ENCODE measurements at places on chromosomes 7 and 10.
A peak's percentile ranks its signal among the peaks of the same experiment; 100 is the strongest.

DNA sequence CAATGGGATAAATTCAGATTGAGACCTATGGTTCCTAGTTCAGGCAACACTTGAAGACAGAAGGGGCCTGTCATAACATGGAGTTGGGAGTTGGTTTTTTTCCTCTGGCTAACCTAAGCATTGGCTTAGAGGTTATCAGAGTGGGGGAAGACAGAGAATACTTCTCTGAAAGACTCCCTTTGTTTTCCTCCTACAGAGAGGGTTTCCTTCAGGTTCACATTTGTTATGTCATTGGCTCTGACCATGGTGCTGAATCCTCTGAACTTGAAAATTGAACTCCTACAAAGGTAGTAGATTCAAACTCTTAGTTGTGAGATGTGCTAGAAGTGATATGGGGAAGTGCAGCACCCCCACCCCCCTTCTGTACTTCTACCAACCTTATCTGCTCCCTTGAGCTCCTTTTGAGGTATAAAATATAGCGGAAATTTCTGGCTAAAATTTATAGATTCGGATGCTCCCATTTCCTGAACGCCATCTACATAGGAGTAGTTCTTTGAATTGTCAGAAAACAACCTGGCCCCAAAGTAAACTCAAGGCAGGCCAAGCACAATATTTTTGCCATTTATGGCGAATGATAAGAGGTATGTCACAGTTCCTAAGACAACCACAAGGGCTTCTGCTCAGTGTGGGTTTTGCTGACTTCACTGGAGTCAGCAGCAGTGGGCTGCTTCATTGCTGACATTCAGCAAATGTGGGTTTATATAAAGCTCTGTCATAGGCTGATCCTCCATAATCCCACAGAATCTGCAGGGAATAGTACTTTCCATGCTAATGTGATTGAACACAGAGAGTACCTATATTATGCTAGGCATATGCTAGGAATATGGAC lies 131.6 kb upstream of the KLF14 start:
- DNase-seq, result no peak

GRCh38 chr10:78804411-78805032 lies 264.2 kb upstream of the ZMIZ1 start:
- DNase-seq, result no peak

- no peak for DNase-seq
Measured at GRCh38 chr7:105857009-105857952, 19.1 kb downstream of the ATXN7L1 start.

GRCh38 chr7:19024261-19024660 lies 93.2 kb downstream of the TWIST1 start:
- DNase-seq, result peak; percentile 83

DNA sequence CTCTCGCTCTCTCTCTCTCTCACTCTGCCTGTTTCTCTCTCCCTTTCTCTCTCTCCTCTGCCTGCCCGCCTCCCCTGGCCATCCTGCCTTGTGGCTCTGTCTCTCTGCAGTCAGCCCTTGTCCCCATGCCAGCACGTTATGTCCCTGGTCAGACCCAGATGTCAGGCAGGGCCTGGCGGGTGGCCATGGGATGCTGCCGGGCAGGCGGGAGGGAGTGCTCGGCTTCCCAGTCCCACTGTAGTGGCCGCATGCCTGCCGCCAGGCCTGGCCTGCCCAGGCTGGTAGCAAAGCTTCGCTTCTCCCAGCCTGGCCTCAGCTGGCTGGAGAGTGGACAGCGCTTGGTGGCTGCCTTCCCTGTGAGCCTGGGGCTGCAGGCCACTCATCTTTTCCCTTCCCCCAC lies 121.5 kb upstream of the ZNF716 start:
- no peak for DNase-seq

DNA sequence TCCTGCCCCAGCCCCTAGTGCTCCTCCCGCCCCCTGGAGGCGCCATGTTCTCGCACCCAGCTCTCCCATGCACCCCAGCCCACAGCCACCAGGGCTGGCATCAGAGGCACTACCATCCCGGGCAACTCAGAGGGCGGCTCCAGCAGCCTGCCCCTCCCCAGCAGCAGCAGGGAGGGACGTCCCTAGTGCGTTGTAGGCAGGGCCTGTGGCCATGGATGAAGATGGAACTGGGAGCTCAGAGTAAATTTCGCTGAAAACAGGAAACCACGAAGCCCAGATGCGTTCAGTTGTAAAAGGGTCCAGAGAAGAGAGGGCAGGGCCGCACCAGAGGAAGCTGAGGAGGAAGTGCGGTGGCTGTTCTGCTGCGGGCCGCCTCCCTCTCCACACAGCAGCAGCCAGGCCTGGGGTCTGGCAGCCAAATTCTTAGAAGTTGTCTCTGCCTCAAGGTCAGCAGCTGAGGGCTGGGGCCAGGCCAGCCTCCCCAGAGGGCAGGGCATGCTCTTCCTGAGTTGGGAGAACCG lies 24.6 kb downstream of the VSIR start:
- DNase-seq, result no peak

- no peak for DNase-seq
Measured at GRCh38 chr7:98797150-98797549, 72.7 kb downstream of the TMEM130 start.

- no peak for DNase-seq
Measured at GRCh38 chr7:5248201-5248885, 34.4 kb upstream of the SLC29A4 start.

DNA sequence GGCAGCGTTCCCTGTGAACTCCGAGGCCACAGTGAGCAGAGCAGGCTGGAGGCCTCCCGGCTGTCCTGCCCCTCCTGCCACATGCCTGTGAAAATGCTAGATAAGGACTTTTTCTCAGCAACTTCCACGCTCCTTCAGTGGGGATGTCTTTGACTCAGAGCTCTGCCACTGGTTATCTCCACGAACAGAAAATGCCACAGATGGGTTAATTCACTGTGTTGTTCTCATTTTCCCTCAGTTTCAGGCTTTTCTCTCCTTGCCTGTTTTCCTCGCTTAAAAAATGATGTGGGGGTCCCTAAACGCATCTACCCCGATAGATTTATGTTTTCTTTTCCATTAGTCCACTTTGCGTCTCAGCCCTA lies 51.3 kb downstream of the IKZF1 start:
- DNase-seq, result no peak

GRCh38 chr10:85611093-85611740 lies 755.4 kb downstream of the GRID1 start:
- no peak for DNase-seq

DNA sequence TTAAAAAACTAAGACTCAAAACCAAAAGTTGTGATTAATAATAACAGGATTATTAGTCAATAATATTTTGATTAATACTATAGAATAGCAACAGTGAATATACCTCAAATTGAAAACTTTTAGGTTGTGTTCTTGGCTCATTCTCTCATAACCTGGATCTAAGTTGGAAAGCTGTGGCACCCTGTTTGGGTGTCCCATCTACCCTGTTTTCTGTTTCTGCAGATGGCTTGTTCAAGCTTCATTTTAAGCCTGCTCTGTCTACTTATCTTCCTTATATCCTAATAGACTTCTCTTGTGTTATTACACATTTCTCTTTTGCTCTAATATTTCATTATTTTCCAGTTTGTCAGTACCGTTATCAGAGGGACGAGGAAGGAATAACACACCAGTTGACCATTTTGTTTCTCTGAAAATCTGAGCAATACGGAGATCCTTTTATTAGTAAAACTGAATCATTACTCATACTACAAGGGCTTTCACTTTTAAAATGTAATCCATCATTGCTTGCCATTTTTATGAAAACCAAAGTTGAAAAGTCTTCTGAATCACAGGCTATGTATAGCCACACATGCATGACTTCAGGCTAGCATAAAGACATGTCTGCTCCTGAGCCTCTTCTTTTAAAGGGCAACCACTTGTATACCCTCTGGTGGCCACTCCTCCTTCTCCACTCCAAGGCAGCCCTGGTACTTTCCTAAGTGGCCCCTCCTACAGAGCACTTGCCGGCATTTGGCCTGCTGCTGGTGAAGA lies 22.3 kb downstream of the COX15 start:
- DNase-seq, result no peak

- no peak for DNase-seq
Measured at GRCh38 chr7:122885583-122886356, 490 bp downstream of the CADPS2 start.

DNA sequence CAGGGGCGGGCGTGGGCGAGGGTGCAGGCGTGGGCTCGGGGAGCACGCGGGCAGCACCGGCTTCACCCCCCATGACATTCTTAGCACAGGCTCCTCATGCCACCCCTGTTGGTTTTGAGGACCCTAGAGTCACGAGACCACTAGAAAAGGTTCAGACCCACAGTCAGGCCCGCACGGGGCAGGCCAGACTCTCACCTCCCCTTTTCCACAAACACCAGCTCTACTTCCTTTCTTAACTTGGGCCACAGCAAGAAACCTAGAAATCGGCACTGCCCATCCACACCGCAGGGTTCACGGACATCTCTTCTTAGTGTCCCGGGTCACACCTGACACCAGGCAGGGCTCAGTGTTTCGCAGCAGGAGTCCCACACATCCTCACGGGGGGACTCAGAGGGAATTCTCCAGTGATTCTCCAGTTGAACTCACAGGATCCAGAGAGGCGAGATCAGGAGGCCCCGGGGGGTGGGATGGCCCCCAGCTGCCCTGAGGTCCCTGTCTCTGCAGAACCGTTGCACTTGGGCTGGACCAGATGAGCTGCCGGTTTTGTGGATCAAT lies 52.0 kb downstream of the JAKMIP3 start:
- DNase-seq, result no peak

GRCh38 chr7:886626-887487 lies 10.5 kb downstream of the GET4 start:
- no peak for DNase-seq

- no peak for DNase-seq
Measured at GRCh38 chr7:66507764-66508296, 120.9 kb upstream of the KCTD7 start.

DNA sequence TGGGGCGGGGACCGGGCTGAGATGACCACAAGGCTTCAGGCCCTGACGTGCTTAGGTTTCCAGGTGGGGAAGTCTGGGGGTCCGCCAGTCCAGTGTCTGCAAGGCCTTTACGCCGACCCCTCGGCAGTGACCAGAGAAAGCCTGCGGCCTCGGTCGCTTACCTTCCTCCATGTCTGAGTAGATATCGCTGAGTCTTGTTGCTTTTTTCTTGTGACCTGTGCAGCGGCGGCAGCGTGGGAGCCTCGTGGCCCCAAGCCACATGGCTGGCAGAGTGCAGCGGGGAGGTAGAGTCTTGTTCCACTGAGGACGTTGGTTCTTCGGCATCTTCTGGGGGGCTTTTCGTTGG lies 329 bp downstream of the NOLC1 start:
- DNase-seq, result no peak

DNA sequence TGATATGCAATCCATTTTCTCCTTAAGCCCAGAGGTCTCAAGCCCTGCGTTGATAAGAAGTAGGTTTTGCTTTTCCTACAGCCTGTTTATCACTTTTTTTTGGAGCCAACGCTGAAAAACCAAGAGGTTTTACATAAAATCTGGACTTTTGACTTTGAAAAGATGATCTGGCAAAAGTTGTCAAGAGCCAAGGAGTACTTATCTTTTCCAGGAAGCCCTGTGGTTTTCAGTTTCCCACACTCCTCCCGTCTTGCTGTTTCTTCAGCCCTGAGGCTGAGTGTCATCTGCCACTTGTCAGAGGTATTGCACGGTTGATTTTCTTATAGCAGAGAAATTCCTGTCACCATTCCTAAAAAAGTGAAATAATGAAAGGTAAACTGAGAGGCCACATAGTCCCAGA lies 108.7 kb downstream of the TYW1 start:
- DNase-seq, result peak; percentile 0

DNA sequence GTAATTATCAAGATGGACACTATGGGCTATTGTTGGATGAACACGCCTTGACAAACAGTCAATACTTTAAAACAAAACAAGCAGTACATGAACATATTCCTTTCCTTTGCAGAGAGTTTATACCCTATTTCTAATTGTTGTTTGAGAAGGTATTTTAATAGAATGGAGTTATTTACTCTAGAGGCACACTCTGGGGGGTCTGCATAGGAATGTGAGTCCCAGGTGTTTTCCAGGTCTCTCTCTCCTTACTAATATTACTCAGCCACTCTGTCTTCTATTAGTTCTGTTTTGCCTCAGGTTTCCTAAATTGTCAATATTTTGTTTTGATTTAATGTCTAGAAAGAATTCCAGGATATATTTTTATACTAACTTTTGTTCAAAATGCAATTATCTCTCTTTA lies 1091.4 kb downstream of the CNTNAP2 start:
- no peak for DNase-seq

GRCh38 chr7:70883750-70884439 lies 248.0 kb upstream of the GALNT17 start:
- DNase-seq, result no peak

GRCh38 chr7:131119381-131119780 lies 208.3 kb upstream of the MKLN1 start:
- no peak for DNase-seq

GRCh38 chr10:94859086-94859485 lies 79.4 kb upstream of the CYP2C9 start:
- DNase-seq, result no peak

DNA sequence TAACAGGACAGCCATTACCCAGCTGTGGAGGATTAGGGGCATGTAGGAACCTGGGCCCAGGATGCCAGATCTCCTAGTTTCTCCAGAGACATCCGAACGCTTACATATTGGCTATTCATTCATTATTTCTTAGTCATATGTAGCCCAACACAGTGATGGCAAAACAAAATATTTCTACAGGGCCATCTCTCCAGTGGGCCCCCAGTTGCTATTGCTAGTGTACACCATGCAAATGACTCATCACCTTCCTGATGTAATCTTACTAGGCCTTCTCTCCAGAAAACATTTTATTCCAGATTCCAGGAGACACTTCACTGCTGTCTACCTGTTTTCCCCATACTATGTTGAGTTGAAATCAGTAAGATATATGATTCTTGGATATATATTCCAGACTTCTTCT lies 201.7 kb downstream of the PLXDC2 start:
- DNase-seq, result no peak

DNA sequence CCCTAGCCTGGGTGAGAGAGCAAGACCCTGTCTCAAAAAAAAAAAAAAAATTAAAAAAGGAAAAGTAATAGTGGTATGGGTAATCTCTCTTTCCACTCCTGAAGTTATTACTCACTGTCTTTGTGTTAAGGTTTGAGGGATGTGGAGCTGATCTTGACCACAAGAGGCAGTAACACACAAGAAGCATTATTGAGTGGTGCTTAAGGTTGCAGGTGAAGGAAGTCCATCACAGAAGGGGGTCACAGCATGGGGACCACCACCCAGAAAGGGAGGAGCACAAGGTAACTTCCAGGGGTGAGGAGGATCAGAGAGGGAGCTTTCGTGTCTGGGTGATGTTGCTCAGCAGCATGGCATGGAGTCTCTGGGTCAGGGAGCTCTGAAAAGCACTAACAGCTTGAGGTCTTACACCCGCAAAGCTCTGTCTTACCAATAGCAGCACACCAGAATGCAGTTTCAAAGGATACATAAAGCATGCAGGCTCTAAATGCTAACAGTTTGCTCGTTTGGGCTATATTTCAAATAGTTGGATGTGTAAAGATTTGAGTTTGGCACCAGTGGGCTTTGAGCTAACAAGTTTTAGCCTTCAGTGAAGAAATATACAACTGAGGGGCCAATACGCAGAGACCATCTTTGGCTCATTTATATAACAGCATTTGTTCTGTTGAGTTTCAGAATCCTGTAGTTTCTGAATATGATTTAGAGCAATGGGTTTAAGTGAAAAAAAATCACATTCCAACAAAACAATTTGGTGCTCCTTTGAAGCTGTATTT lies 100.4 kb upstream of the DNAJC1 start:
- no peak for DNase-seq

Measured in AG04449 (cell line).